ENCODE measurements at places on chromosomes 7 and 10.

- DNase-seq = no peak
Measured at GRCh38 chr7:17910377-17910776, 29.9 kb downstream of the SNX13 start.

DNA sequence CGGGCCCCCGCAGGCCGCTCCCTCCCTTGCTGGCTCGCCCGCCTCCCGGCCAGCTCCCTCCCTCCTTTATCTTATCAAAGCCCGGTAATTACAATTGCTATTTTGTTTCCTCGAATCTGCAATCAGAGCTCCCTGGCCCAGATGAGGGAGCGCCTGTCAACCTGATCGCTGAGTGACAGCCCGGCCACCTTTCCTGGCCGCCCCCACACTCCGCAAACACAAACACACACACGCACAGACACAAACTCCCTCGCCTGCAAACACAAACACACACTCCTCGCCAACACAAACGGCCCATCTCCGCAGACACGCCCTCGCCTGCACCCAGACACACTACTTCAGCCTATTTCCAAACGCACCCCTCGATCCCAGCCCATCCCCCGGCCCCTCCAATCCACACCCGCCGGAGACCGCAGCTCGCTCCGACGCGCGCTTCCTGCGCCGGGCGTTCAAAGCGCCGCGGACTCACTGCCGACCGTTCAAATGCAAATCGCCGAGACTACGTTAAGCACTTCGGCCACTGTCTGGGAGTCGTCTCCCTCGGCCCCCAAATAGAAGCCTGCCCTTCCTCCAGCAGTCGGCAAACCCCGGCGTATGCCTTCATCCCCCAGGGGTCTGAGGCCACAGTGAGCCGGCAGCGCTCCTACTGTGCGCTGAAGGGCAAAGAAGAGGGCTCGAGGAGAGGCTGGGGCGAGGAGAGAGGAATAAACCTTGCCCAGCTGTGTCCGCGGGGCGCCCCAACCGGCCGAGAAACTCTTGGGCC, 3.0 kb upstream of the FGF8 start:
- no peak for DNase-seq

- DNase-seq = no peak
Measured at GRCh38 chr10:131160219-131160875, 151.2 kb downstream of the TCERG1L start.

DNA sequence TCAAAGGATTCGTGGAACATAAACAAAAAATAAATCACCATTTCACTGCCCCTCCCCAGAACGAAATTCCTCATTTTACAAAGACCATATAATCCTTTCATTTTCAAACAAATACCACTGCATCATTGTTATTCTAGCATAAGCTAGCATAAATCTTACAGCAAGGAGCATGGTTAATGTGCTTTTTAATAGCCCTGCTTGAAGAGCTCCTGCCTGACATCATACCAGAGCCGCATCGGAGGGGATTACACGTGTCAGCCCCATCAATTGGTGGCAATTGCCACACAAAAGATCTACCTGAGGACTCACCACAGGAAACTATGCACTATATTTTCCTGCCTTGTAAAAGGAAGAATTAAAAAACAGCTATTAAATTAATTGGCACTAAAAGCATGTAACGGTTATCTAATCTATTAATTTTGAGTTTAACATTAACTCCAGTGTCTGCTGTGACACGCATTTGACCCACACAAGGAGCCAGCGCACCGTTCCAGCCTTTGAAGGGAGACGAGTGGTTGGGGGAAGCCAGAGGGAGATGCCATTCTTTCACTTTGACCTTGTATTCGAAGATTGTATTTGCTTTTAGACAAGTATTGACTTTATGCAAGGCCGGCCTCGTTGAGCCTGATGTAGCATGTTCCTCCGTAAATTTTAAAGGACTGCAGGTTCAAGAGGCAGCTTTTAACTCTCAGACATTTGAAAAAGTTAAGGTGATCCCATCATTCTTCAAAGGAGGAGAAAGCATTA, 261.1 kb upstream of the RNF32 start:
- no peak for DNase-seq

- DNase-seq = no peak
Measured at GRCh38 chr10:42734536-42734935, 48.1 kb upstream of the BMS1 start.

DNA sequence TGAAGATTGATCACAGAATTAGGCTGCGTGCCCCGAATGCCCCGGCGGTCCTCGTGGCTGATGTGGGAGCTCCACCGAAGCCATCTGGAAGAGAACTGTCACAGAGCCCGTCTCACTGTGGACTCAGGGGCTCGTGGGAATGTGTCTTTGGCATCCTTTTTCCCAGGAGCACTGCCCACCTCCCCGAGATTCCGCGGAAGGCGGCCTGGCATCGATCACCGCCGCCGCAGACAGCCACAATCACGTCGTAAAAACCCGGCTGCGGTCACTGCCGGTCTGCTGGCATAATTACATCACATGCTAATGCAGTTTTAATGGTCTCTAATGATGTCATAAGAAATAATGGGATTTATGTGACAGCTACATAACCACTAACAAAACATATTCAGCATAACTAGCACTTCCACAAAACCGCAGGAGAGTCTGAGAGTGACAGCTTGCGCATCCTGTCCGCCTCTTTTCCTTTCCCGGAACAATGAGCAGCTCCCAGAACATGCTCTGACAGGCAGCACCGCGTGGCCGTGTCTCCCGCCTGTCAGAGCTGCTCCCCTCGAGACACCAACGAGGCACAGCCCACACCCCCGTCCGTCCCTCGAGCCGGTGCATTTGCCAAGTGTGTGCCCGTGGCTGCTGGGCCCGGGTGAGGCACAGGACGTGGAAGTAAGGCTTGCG, 490.0 kb downstream of the PTPRN2 start:
- no peak for DNase-seq
